SIG-M5 (cell line): ENCODE measurements at places on chromosomes 6 and 20.

- DNase-seq = no peak
Observed at GRCh38 chr6:143967706-143968376, 40.2 kb downstream of the PLAGL1 start.

DNA sequence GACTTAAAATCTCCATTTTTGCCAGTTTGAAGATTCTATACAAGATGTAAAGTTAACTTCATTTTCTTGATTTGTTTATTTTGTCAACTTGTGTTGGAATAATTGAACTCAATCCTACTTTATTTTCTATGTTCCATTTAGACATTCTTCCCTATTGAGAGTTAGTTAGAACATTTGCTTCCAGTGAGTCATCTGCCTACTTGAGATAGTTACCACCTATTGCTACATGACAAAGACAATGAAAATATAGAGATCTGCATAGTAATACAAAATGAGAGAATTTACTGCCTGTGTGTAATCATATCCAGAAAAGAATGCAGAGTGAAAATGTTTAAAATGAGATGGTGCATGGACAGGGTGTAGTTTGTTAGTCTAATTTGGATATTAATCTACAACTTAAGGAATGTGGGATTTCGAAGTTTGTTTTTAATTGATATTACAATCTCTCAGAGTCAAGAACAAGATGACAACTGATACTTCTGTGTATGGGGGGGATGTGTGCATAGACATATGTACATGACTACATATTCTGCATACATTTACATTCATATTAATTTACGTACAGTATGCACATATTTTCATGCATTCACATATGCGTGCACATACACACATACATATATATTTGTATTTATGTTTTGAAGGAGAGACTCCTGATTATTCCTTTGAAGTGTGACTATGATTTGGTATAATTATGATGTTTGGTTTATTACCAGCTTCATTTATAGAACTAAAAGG, 420.1 kb downstream of the NKAIN2 start:
- no peak for DNase-seq

DNA sequence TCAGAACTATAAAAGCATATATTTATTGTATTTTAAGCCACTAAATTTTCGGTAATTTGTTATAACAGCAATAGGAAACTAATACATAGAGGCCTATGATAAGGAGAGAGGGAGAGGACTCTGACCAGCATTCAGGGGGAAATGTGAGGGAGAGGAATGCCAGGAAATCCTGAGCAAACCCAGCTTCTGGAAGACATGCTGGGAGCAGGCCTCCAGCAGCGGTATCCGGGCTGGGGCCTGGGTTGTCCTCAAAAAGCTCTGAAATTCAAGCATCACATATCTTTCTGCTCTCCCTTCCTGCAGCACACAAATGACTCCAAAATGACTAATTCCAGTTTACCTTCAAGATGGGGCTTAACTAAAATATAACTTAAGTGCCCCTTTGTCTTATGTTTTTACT, 33.4 kb upstream of the RIMS1 start:
- no peak for DNase-seq

DNA sequence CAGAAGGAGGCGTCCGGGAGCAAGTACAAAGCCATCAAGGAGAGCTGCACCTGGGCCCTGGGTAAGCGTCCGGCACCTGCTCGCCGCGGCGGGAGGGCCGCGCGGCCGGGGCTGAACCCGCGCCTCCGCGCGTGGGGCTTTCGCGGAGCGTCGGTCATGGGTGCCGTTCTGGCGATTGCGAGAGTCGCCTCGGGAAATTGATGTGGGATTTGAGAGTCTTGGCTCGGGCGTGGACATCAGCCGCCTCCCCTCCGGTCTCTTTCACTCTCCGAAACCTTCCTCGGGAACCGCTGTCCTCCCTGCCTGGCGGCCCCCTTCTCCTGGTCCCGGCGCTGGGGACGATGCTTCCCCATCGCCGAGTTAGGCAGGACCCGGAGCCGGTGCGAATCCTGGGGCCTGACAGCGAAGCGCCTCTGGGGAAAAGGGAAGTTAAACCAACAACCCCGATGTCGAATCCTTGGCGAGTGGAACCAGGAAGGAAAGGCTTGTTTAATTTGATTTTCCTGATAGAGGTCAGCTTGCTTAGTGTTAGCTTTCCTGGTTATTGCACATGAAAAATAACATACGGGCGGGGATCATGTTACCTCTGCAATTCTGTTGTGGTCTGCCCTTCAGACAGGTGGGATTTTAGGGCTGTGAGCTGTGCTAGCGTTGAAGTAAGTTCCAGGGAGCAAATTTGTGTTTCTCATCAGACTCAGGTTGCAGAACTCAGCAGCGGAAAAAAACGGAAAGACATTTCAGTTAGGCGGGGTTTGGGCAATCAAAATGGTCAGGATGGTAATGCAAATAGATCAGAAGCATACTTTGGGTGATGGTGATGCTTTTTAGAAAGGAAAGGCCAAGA, 594 bp downstream of the ARFGEF3 start:
- no peak for DNase-seq

- no peak for DNase-seq
Observed at GRCh38 chr6:108555399-108556052, 5.2 kb upstream of the FOXO3 start.

DNA sequence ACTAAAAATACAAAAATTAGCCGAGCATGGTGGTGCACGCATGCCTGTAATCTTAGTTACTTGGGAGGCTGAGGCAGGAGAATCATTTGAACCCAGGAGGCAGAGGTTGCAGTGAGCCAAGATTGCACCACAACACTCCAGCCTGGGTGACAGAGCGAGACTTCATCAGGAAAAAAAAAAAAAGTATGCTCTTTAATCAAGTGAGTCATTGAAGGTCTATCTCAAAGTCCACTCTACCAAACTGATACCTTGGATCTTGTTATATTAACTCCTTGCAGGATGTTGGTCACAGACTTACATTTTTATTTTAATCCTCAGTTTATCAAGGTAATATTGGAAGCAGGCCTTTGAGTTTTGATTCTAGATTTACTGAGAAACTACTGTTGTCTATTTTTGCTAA, 348.7 kb downstream of the COL12A1 start:
- no peak for DNase-seq

DNA sequence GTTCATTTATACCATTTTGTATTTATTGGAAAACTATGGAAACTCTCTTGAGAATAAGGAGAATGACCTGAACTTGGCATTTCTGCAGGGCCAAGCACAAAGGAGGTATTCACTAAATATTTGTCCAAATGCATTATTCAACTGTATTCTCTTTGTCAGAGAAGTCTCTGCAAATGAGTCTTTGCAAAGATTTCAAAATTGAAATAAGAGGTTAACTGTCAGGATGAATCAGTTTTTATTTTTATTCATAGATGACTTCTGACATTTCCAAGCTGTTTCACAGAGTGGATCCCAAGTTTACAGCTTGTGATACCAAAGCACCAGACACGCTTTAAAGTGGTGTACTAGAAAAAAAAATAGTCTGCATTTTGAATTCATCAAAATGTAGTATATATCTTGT, 131.6 kb downstream of the UTRN start:
- DNase-seq = no peak

- no peak for DNase-seq
Observed at GRCh38 chr6:3422435-3423070, 34.3 kb downstream of the SLC22A23 start.

DNA sequence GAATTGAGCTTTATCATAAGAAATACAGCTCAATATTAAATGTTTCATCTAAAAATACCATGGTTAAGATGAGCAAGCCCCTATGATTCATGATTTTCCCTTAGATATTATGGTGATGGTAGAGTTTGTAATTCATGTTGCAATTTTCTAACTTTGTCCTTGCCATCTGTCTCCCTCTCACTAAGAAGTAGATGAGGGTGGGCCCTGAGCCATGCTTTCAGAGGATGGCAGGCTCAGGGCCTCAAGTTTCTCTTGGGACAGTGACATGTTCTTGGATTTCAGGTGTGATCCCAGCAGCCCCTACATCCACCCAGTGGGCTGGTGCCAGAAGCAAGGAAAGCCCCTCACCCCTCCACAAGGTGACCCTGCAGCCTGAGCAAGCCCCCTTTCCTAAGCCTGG, 25.6 kb downstream of the L3MBTL1 start:
- no peak for DNase-seq

DNA sequence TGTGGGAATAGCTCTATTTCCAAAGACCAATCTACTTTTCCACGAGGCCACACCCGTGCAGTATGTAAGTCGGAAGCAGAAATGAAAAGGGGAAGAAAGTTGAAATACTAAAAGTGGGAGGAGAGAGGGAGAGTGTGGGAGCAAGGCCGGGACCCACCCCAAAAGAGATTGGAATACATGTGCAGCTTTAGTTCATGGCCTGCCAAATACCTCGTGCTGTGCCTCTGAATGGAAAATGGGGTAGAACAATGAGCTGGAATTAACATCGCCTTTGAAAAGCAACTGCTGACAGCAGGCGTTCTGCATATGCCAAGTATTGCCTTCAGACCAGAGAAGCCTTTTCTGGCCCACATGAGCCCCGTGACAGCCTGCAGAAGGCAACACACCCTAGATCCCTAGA, 155.6 kb downstream of the CD83 start:
- no peak for DNase-seq

DNA sequence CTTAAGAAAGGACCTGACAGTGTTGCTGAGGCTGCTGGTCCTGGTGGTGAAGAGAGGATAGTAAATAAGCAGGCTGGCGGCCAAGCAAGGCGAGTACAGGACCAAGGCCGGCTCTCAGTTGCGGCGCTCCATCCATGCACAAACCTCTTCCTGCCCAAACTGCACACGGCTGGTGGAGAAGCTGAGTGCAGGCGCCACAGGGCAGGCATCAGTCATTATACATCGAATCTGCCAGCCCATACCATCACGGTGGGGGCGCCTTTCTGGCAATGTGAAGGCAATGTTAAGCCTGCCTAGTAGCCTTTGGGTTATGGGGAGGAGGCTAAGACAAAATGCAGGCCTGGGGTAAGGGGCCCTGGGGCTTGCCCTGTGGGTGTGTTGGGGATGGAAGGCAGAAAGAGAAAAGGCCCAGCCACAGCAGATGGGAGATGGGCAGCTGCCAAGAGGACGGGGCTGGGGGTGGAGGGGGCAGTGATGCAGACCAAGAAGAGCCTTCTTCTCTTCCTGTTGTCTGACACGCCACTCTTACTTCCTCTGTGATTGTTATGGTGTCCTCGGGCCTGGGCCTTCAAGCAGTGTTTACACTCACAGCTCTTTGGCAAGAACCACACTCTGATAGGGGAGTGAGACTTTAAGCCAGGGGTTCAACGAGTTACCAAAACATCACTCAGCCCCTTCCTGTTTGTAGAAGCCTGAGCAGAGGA, 20.3 kb upstream of the KCNK16 start:
- no peak for DNase-seq

DNA sequence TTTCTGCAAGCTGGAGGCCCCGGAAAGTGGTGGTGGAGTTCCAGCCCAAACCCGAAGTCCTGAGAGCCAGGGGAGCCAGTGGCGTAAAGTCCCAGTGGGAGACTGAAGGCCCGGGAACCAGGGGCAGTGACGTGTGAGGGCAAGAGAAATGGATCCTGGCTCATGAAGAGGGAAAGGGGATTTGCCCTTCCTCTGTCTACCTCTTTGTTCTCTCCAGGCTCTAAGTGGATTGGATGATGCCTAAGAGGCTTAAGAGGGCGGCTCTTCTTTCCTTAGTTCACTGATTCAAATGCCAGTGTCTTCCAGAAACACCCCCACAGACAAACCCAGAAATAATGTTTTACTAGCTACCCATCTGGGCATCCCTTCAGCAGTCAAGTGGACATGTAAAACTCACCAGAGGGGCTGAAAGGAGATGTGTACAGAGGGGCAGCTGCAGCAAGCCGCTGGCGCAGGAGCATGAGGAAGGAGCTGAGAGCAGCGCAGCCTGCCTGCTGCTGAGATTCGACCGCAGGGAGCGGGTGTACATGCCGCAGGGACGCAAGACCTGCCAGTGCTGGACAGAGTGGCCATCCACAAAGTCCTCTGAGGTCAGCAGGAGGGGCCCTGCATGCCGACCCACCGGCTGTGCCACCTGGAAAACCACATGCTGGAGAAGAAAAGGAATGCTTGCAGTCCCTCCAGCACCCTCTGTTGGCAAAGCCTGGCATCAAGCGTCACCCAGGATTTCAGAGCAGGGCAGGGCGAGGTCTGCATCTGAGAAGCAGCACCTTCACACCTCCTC, 29.5 kb downstream of the CDYL start:
- DNase-seq = no peak

DNA sequence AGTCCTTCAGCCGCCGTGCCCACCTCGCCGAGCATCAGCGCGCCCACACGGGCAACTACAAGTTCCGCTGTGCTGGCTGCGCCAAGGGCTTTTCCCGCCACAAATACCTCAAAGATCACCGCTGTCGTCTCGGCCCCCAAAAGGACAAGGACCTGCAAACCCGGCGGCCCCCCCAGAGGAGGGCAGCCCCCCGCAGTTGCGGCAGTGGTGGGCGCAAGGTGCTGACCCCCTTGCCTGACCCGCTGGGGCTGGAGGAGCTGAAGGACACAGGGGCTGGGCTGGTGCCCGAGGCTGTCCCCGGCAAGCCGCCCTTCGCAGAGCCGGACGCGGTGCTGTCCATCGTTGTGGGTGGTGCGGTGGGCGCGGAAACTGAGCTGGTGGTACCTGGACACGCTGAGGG, 20.1 kb upstream of the CHMP4B start:
- no peak for DNase-seq

DNA sequence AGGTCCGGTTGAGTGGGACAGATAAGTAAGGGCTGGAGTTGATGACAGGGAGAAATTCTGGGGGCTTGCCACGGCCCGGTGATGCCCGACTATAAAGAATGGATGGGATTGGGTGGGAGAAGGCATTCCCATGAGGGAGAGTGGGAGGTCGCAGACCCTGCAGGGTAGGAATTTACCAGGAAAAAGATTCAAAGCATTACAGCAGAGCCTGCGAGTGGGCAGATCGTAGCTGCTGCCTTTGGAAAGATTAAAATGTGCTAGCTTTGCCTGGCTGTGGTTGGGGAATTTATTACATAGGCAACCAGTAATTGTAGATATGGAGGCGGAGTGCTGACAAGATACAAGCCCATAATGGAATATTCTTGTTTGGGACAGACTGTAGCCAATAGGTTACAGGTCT, 49.5 kb downstream of the KDM1B start:
- no peak for DNase-seq

- DNase-seq = no peak
Observed at GRCh38 chr6:34472425-34472824, 6.5 kb downstream of the PACSIN1 start.

DNA sequence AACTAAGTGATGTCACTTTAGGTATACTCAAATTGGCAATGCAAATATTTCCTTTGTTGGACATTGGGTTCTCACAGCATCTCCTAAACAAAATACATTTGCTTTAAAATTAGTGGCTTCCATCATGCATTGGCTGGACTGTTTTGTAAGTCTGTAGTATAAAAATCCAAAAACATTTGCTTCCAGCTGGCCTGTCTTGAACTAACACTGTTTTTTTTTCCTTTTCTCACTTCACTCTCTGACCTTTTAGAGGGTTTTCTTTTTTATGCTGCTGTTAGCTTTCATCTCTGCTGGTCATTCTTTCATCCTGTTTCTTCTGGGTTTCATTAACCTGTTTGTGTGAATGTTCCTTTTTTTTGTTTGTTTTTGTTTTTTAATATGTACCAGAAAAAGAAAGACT, 121.7 kb upstream of the MLIP start:
- no peak for DNase-seq
